Activated T-cell treated with anti-CD3 and anti-CD28 coated beads, Interleukin-2, amount 50 U/mL, for 1 hour (primary cell): ENCODE measurements at places on chromosomes 2 and 18.

GRCh38 chr2:17188721-17189120 lies 329.5 kb downstream of the RAD51AP2 start:
- DNase-seq: no peak

- DNase-seq: no peak
Measured at GRCh38 chr2:118059919-118060478, 28.3 kb upstream of the INSIG2 start.

- no peak for DNase-seq
Measured at GRCh38 chr2:160445673-160446072, 47.9 kb downstream of the RBMS1 start.

GRCh38 chr2:235533616-235534385 lies 40.0 kb downstream of the AGAP1 start:
- no peak for DNase-seq

DNA sequence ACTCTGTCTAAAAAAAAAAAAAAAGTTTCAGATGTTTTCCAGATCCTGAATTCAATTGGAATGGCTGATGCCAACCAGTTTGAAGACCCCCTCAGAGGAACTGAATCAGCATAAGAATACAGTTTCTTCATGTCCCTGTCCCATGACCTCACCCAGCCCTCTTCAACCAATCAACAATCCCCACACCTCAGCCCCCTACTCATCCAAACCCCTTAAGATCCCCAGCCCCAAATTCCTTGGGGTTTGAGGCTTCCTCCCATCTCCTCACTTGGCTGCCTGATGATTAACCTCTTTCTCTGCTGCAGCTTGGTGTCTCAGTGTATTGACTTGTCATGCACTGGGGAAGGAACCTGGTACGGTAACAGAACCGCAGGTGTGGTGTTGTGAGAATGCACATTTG lies 97.6 kb upstream of the CABLES1 start:
- no peak for DNase-seq

DNA sequence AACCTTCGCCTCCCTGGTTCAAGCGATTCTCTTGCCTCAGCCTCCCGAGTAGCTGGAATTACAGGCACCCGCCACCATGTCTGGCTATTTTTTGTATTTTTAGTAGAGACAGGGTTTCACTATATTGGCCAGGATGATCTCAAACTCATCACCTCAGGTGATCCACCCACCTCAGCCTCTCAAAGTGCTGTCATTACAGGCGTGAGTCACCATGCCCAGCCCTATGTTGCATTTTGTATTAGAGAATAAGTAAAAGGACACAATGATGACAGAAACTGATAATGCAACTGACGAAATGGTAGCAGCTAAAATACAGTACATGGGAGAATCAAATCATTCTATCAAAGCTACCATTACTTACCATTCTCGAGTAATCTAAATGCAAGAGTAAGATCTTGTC lies 276.7 kb downstream of the DSEL start:
- no peak for DNase-seq

- peak; percentile 54 for DNase-seq
Measured at GRCh38 chr2:218648088-218648786, 11.2 kb downstream of the ZNF142 start.

GRCh38 chr18:76493213-76494161 lies 1.6 kb downstream of the ZNF516 start:
- no peak for DNase-seq

GRCh38 chr2:232891621-232892071 lies 21.6 kb downstream of the SNORC start:
- no peak for DNase-seq

DNA sequence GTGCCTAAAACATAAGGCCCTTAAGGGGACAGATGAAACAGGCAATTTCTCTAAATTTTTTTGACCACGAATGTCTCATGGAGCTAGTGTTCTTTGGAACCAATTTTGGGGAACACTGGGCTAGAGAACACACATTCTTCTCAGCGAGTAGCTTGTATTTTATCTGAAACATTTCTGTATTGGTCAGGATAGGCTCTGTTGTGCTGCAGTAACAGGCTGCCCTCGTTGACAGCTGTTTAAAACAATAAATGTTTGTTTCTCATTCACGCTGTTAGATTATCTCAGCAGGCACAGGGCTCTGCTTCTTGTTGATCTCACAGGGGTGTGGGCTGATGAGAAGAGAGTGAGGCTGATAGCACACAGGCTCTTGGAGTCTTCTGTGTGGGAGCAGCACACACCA lies 105.3 kb downstream of the SH3RF3 start:
- DNase-seq: no peak

GRCh38 chr18:7953095-7953958 lies 386.2 kb downstream of the PTPRM start:
- no peak for DNase-seq

GRCh38 chr2:5969303-5969702 lies 277.1 kb downstream of the SOX11 start:
- no peak for DNase-seq

DNA sequence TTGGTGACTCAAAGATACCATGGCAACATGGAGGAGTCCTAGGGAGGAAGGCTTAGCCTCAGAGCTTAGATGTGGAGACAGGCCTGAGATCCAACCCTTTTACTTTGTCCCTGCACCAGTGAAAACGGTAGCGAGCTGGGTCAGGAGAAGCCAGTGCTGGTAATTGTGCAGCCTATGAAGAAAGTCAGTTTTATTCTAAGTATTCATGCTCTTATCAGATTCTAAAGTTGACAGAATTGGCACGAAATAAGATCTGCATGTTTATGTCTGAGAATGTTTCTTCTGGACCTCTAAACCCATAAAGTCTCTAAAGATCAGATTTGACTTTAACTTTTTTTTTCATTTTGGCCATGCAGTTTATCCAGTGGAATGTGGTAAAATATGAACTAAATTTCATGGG lies 93.8 kb downstream of the SCG2 start:
- DNase-seq: no peak

- no peak for DNase-seq
Measured at GRCh38 chr18:23894661-23895175, 119.8 kb upstream of the TTC39C start.

DNA sequence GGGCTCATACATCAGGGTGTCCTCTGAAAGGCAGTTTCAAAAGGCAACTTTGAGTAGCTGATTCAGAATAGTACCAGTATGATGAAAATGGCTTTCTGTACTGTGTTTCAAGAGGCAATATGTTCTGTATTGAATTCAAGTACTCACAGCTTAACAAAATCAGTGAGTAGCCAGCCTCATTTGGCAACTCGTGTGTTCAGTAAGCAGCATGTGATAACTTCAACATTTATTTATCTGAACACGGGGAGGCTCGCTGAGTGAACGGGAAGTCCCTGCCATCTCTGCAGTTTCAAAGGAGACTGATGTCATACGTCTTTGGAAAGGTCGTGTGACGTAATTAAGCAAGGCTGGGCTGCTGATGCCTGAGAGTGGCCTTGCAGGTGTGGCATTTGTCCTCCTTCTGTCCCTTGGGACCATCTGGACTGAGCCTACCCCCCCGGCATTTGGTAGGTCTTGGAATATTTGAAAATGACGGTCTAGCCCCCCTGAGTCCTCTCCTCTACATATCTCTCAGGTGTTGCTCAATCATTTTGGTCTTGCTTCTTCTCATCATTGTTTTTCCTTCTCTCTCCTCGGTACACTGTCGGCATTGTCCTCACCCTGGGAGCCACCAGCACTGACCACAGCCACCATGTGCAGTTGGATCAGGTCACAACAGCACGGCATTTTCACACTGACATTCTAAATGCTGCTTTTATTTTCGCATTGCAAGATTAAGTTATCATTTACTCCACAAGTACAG lies 62.8 kb downstream of the SMIM21 start:
- DNase-seq: no peak

DNA sequence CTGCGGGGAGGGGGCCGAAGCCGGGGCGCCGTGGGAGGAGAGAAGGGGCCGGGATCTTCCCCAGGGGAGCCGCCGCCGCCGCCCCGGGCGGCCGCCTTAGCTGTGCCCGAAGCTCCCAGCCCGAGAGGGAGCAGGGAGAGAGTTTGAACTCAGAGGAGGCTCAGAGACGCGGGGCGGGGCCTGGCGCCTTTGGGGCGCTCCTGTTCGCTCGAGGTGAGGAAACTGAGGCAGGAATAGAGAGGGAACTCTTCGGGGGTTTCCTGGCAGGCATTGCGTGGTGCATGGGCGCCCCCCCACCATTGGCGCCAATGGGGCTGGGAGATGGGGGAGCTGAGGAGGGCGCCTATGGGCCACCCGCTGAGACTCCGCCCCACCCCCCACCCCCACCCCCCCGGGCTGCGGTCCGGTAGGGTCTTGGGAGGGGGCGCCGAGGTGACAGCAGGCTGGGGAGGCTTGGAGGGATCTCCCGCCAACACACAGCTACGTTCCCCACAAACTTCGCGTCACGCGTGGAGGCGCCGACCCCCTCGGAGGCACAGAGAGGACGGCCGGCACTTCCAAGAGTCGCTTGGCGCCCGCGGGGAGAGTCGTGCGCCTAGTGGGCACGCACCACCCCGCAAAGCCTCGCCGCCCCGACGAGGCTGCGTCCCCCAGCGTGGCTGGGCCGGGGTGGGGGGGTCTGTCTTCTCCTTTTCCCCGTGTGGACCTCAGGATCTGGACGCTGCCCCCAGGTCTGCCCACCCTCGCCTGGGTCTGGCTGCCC lies 680 bp downstream of the CTDSP1 start:
- peak; percentile 64 for DNase-seq

DNA sequence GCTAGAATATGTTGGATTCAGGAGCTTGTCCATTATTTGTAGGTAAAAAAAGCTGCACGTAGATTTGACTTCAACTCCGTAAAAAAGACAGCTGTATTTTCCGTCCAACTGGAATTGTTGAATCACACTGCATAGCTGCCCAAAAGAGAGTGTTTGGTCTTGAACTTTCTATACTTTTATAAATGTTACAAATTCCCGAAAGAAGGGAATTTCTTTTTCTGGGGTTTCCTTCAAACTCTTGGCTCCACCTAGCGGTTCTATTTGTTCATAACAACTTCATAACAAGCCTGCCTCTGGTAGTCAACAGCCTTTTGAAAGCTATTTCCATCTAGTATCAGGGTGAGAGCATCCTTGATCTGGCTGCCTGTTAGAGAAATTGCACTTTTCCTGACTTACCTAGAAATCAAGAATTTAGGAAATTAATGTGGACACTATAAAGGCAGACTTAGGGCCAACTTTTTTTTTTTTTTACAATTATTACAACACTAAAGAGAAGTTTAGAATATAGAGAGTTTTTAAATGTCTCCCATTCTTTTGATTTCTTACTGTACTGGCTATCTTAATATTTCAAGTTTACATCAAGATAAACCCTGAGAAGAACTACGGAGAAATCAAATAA lies 48.1 kb downstream of the TMEM185B start:
- DNase-seq: no peak

DNA sequence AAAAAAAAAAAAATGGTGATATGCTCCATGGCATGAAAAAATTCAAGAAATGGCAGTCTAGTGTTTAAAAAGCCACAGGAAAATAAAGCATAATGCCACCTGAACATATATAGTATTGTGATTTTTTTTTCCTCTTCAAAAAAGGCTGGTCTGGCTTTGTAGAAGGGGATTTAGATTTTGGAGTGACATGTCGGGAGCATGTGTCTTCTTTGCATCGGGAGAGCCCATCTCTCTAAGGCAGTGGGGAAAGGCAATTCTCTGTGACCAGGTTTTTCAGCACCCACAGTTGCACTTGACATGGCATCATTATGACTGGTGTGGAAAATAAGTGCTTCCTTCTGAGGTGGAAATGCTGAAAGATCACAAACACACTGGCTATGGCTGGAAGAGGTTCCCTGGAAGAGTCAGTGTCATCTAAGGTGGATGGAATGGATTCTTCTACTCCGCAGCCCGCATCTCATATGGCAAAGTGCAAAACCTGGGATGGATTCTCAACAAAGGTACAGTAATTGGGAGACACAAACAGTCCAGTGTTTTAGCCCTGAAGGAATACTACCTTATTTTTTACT lies 172.5 kb downstream of the AGAP1 start:
- no peak for DNase-seq

DNA sequence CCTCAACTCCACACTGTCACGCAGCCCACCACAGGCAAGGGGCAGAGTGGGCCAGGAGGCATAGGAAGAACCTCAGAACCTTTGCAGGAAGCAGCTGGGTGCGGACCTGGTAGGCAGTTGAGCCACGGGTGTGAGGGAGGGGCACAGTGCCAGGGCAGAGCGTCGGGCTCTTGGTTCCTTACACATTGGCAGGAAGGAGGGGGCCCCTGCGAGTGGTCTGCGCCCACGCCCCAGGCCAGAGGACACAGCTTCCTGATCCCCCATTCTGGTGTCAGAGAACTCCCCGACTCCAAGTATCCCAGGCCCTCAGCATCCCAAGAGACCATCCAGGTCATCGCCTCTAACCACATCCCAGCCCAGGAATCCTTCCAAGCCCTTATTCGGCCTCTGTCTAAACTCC lies 61.5 kb downstream of the TNS1 start:
- no peak for DNase-seq

DNA sequence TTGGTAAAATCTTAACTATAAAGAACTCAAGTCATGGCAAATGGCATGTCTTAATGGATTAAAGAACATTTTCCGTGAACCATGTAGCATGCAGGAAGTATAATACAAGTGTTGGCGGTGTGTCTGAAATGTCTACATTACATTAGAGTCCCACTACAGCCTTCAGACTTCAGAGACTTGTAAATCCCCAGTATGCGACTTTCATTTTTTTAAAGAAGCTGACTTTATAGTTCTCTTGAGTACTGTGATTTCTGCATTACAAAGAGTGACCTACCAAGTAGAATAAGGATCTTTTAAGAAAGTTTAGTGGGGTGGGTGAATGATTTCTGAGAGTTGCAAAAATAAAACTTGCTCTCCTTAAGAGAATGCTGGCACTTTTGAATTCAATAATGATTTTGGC lies 140.7 kb upstream of the FN1 start:
- DNase-seq: no peak

- no peak for DNase-seq
Measured at GRCh38 chr18:33923980-33924379, 300.7 kb downstream of the NOL4 start.

- DNase-seq: no peak
Measured at GRCh38 chr2:2331881-2332280, 806 bp upstream of the MYT1L start.

GRCh38 chr18:68054669-68055068 lies 538.1 kb upstream of the DSEL start:
- DNase-seq: no peak

- peak; percentile 49 for DNase-seq
Measured at GRCh38 chr18:79526468-79527460, 131.0 kb downstream of the NFATC1 start.

DNA sequence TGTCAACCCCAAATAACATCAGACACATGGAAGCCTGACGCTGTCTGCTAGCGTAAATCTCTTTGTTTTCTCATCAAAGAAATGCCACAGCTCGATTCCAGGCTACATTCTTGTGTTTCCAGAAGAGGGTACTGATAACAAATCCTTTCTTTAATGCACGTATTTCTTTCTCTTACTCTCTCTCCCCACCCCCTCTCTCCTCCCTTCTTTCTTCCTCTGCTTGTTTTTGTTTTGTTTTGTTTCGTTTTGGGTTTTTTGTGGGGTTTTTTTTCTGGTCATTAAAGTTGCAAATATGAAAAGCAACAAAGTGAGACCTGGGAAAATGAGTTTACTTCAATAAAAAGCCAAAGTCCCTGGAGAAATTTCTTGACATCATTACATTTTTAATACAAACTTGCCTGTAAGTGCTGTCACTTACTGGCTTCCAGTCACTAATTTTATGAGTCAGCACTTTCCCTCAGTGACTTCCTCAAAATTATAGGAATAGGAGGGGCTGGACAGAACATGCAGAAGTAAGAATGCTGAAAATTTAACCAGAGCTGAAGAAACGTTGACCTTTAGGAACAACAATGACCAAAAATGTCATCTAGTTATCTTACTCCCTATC lies 106.7 kb upstream of the NABP1 start:
- no peak for DNase-seq

- DNase-seq: no peak
Measured at GRCh38 chr18:71725256-71725655, 818.9 kb downstream of the CBLN2 start.

- DNase-seq: no peak
Measured at GRCh38 chr2:167310442-167310841, 422.2 kb downstream of the XIRP2 start.
